Mesenteric fat pad (tissue), 1 donor: ENCODE measurements at places on chromosomes 2 and 18.

- no peak for DNase-seq
Observed at GRCh38 chr18:61929881-61930640, 37.3 kb upstream of the RNF152 start.

DNA sequence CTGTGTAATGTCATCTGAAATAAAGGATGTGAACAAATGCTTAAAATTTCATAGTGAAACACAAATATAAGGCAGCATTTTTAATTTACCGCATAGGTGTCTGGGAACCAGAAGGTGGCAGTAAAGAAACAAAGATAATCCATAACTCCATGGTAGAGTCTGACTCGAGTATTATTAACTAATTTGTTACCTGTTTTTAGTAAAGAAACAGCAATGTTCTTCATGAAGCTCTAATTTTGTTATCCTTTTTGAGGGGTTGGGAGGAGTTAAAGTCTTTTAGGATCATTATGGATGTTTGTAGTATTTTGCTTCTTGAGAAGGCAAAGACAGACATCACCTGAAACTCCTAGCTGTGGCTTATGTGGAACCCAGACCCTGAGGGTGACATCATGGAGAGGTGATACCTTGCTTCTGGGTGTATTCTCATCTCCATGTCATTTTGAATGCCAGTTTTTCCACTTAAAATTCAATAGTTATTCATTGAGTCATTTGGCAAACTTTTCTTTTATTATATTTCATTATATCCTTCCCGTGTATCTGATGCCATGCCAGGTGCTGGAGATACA, 286.2 kb upstream of the EPAS1 start:
- no peak for DNase-seq

- DNase-seq = no peak
Observed at GRCh38 chr2:199806179-199806578, 44.8 kb downstream of the FTCDNL1 start.

DNA sequence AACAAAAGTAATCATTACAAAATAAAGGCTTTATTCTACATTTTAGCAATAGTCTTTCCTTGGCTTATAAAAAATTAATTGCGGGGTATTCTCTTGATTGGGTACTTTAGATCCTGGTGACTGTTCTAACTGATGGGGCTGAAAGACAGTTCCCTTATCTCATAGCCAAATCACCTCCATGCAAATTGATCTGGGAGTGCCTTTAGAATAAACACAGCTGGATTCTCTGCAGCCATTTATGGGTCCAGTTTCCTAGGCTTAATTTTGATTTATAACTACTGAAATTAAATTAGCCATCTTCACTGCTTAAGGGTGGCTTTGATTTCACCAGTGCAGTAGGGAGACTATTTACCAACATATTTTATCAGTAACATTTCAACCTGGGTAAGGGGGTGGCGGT, 337.1 kb downstream of the NRXN1 start:
- DNase-seq = no peak

GRCh38 chr18:21000667-21001066, 110.9 kb downstream of the ROCK1 start:
- DNase-seq = no peak

DNA sequence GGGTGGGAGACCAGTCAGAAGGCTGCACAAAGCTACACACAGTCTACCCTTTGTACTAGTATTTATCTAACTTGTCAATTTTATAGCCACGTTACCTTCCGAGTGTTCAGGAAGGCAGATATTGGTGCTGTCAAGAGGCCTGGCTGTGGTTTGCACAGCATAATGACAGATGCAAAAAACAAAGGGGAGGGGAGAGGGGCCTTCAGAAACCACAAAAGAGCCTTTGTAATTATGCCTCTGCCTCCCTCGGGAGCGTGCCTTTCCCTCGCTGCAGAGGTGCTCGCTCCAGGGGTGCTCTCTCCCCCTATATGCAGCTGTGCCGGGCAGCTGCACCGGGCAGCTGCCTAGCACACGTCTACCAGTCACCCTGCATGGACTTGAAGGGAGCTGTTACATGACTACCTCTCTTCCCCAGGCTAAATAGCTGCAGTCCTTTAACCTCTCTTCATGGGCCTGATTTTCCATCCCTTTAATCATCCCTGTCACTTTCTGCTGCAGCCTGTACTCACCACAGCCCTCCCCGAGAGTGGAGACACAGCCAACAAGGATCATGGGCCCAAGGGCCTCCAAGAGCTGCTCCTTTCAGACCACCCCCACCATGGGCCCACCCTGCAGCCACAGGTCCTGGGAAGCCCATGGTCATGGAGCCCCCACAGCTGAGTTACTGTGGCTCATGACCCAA, 168.4 kb upstream of the PKDCC start:
- no peak for DNase-seq

DNA sequence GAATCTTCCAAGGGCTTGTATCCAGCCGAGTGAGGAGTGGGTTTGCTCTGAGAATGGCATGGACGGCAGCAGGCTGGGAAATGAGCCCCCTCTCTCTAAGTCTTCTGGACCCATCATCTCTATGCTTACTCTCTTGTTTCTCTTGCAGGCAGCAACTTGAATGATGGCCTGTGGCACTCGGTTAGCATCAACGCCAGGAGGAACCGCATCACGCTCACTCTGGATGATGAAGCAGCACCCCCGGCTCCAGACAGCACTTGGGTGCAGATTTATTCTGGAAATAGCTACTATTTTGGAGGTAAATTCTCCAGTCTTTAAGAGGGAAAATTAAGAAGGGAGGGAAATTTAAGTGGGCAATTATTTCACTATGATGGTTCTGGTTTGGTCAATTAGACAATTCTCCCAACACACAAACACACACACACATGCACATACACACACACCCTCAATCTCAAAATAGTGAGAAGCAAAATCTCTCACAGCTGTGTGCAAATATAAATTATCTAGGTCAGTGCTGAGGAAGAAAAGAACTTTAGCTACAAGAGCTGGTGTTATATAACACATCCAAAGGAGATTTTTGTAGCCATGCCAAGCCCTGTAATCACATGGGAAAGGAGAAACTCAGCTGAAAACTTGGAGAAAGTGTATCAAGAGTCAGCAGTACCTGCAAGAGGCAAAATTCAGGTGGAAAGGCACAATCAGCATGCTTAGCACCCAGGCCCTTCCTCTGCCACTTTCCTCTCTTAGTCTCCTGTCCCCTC, 499.2 kb downstream of the CNTNAP5 start:
- no peak for DNase-seq

DNA sequence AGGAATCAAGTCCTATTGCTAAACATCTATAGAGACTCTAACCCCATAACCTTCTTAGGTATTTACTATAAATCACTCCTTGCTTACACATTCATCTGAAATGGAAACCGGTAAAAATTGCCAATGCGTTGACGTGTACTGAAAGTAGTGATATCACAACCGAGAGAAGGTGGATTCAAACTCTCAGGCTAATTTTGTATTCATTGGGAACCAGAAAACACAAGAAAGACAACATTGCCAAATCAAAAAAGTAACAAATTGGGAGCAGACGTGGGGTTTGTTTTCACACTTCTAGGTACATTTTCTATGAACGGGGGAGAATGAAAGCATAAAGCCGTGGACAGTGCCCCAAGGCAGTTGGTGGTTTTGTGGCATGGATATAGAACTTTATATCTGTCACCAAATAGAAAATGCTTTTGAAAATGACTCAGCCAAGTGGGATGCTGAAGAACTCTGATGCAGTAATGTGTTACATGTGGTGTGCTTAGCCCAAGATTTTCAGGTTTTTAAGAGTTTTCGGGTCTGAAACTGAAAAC, 155.1 kb upstream of the RASGRP3 start:
- no peak for DNase-seq

DNA sequence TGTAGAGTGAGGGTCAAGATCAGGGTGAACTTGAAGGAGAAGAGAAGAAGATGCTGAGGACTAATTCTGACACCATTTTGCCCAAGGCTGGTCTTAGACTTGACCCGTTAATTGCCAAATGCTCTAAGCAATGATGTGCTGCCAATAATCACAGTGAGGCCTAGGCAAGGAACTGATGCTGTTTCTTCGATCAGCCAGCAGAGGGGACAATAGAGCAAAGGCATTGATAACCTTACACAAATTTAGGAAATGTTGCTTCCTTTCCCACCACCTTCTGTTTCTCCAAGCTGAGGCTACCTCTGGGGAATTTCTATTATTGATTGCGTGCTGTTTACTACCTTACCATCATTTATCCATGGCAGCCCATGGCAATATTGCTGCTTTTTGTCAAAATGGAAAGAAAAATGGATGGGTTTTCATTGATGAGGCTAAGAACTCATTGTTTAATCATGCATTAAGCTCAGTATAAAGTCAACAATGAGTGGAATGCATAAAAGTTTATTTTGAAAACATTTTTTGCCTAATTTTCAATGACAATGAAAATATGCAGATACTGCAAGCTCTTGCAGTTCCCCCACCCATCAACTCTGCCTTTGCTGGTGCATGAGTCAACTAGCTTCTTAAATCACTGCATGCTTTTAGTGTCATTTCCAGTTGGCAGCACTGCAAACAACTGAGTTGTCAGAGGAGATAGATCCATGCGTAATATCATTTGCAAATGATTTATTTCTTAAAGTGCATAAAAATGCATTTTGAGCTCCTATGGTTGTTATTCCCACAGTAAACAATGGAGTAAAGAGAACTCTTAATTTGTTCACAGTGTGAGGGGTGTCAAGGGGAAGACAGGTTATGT, 116.4 kb upstream of the NYAP2 start:
- DNase-seq = no peak

DNA sequence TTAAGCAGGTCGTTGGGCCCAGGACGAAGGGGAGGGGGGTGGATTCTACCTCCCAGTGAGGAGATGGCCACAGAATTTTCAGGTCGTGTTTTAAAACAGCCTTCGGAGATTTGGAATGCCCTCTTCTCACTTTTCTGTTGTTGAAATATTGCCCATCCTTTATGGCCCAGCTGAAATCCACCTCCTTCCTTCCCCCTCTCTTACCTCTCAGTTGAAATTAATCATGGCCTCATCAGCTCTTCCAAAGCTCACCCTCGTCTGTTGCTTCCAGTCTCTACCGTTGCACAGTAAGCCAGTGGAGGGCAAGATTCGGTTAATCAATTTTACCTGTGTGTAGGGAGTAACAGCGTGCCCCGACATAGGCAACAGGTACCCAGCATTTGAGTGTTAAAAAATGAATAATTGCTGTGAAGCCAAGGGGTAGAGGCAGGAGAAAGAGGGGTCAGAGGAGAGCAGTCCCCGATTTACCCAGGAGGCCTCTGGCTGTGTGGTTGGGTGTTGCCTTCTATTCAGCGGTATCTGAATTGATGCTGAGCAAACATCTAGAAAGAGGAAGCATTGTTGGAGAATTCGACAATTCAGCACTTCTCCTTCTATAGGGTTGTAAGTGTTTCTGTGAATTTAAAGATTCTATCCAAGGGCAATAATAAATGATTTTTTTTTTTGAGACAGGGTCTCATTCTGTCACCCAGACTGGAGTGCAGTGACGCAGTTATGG, 8.6 kb upstream of the PDIA6 start:
- peak; percentile 45 for DNase-seq

GRCh38 chr2:21194858-21195271, 71.1 kb downstream of the TDRD15 start:
- no peak for DNase-seq

GRCh38 chr2:50535971-50536759, 495.8 kb downstream of the NRXN1 start:
- no peak for DNase-seq

DNA sequence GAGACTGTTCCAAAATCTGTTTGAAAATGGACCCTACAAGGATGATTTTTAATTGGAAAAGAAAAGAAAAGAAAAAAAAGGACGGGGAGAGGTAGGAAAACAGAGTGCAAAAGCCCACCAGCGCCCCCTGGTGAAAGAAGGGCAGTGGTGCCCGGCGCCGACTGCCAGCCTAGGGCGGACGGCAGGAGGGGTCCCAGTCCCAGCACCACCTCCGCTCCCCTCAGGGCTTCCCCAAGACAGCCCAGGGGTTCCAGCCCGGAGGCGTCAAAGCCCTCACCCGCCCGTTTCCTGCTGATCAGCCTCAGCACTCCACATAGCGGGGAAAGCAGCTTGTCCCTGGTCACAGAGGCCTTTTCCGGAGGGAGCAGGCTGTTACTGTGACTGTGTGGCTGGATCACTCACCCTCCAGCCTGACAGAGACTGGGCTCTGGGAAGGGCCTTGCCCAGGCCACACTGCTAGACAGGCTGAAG, 213.9 kb downstream of the TFCP2L1 start:
- DNase-seq = no peak

DNA sequence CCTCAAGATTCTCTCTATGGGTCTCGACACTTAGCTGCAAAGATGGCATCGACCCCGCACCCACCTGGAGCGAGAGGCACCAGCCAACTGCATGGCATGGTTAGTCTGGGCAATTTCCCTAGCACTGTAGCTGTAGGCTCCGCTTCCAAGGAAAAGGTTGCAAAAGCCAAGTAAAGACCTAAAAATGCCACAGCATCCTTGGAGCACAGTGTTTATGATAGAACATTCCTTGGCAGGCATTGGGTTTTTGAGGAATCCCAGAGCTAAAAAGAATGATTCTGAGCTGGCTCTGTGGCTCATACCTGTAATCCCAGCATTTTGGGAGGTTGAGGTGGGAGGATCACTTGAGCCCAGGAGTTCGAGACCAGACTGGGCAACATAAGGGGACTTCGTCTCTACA, 22.9 kb downstream of the QPCT start:
- no peak for DNase-seq

DNA sequence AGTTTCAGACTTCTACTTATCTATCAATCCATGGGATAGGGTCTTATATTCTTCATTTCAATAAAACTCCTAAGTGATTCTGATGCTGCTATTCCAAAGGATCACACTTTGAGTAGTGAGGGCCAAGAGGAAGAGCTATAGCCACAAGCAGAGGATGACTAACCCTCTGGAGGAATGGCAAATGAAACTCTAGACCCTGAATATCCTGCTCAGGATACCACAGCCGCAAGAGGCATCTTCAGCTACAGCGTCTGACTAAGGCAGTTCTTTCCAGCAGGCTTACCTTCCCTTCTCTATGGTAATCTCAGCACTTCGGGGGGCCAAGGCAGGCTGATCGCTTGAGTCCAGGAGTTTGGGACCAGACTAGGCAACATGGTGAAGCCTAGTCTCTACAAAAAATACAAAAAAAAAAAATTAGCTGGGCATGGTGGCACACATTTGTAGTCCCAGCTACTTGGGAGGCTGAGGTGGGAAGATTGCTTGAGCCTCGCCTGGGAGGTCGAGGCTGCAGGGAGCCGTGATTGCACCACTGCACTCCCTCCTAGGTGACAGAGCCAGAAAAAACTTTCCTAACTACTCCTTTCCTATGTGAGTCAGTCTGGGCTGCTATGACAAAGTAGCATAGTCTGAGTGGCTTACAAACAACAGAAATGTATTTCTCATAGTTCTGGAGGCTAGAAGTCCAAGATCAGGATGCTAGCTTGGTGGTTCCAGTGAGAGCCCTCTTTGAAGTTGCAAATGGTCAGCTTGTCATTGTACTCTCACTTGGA, 371.9 kb downstream of the IRS1 start:
- DNase-seq = no peak

GRCh38 chr2:120607506-120607905, 128.2 kb upstream of the GLI2 start:
- DNase-seq = no peak
